Fibroblast of skin of abdomen (primary cell): ENCODE measurements at places on chromosomes 4 and X.

- DNase-seq = peak; percentile 89
Observed at GRCh38 chr4:57119054-57119651, 9.0 kb upstream of the IGFBP7 start.

DNA sequence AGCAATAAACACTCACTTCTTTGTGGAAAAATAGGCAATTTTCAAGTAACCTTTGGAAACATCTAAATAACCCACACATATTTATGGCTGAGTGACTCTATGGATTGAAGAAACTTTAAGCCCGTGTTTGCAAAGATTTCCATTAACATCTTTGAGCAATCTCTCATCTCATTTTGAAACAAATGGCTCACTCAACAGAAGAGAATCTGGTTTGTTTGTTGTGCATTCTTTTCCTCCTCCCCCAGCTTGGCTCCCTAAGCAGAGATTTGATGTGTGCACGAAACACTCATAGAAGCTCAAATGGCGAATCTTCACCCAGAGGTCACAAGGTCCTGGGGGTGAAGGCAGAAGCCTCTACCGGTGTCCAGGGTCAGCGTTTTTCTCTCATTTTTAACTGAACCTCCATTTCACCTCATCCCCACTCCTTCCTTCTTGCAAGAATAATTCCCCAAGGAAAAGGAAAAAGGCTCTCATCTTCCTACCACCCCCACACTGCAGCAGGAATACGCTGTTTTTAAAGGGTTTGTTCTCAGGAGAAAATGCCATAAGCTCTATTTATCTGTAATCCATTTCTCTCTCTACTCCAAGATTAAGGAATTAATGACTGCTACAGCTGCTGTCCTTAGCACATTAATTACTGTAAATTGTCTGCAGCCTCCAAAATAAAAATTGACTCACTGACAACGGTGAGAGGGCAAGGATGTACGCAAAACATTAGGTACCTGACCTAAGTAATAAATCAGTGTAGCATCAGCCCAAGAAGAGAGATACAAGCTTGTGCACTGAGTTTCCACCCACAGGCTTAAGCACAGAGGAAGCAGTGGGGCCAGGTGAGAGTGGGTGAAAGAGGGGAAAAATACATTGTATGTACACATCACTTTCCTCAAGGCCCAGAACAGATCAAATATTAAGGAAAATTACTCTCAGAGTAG, 307.6 kb upstream of the NOCT start:
- DNase-seq = no peak

- no peak for DNase-seq
Observed at GRCh38 chrX:118855681-118856310, 32.2 kb downstream of the ZCCHC12 start.

- no peak for DNase-seq
Observed at GRCh38 chr4:77605210-77605902, at the start of gene CXCL13. TSS of gene CXCL13 (plus strand) at chr4:77605820. CDS start at chr4:77605866, 46 bp downstream.

- DNase-seq = peak; percentile 51
Observed at GRCh38 chrX:44876086-44876485, 3.1 kb downstream of the KDM6A start.

DNA sequence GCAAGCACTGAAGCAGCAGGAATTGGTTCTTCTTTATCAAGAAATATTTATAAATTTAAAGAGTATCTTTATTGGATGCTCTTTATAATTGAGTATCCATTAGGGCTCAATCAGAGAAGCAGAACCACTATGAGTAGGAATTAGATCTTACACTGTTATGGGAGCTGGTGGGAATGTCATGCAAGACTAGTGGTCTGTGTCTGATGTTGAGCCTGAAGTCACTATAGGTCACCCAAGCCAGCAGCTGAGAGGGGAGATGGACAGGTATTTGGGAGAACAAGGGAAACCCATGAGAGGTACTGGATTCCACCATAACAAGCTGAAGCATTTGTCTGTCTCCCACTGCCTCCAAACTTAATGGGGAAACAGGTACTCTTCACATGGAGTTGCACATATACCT, 283.7 kb upstream of the BOD1L1 start:
- no peak for DNase-seq

- no peak for DNase-seq
Observed at GRCh38 chrX:107626916-107627315, 1.4 kb upstream of the PRPS1 start.

- peak; percentile 64 for DNase-seq
Observed at GRCh38 chr4:120071192-120071795, 4.6 kb upstream of the MAD2L1 start.

GRCh38 chr4:127555106-127555505, 77.7 kb upstream of the INTU start:
- DNase-seq = no peak

GRCh38 chr4:64407000-64407399, 2.2 kb downstream of the TECRL start:
- DNase-seq = no peak

DNA sequence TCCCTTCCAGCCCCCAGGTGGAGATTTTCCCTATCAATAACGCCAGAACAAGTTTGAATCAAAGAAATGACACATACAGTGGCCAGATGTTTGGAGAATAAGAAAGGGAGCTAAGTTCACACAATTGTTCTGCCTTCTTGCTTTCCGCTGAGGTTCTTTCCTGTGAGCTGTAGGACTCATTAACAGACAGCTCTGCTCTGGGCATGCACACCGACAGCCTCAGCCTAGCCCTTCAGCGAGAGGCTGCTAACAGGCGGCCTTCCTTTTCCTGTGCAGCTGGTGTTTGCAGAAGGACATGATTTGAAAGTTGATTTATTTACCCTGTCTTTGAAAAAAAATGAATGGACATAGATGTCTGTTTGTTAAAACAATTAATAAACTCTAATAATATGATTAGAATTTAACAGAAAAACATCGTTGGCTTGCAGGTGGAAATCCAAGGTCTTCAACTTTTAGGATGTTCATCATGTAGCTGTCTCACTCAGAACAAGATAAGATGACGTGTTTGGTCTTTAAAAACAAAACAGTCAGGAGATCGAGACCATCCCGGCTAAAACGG, 183.3 kb downstream of the KDR start:
- DNase-seq = peak; percentile 17

DNA sequence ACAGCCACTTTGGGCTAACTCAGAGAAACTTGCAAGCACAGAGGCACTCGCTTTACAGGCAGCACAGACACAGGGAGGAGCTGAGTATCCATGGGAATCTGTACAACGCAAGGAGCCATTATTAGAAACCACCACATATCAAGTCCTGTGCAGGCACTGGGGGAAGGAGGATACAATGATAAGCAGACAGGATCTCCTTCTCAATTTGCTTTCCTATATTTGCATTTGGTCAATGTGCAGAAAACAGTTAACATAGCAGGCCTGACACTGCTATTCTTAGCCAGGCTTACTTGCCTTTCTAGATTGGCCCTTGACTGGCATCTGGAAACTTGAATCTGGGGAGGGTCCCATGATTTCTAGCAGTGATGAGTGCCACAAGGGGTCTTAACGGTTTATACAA, 65.8 kb downstream of the TEC start:
- DNase-seq = no peak

- no peak for DNase-seq
Observed at GRCh38 chr4:178070163-178070562, 627.9 kb upstream of the AGA start.

DNA sequence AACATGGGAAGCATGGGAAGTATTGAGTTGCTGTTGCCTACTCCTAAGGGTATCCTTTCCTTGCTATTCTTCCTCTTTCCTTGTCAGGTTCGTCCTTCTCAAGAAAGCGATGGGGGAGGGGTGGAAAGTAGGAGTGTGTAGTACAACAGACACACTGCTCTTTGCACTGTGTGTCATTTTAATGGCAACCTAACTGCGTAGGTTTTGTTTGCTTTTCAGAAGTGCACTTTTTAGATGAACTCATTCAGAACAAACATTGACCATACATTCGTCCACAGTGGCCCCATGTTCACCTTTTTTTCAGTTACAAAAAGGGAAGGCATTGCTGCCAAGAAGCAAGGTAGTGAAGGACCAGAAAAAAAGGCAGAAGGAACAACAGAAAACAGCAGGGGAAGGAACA, 10.2 kb upstream of the YIPF6 start:
- DNase-seq = no peak

- DNase-seq = peak; percentile 37
Observed at GRCh38 chr4:56320293-56320692, 67.0 kb downstream of the AASDH start.

GRCh38 chrX:150017868-150018267, 79.6 kb upstream of the EOLA2 start:
- no peak for DNase-seq

- no peak for DNase-seq
Observed at GRCh38 chr4:179017581-179017980, 1575.3 kb upstream of the AGA start.

DNA sequence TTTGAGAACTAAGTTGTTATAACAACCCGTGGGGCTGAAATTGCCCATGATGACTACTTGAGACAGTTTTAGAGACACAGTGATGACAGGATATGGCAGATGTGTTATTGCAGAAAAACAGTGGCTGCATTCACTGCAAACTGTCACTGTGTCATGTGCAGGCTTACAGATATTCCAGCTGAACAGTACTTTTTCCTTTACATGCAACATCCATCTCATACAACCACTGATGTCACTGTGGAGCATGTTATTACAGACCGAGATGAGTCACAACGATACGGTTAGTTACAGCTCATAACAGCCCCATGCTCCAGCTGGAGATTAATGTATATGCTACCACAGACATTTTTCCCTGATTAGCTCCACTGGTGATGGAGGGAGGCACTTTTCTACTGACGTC, 207.4 kb downstream of the TMA16 start:
- peak; percentile 79 for DNase-seq

DNA sequence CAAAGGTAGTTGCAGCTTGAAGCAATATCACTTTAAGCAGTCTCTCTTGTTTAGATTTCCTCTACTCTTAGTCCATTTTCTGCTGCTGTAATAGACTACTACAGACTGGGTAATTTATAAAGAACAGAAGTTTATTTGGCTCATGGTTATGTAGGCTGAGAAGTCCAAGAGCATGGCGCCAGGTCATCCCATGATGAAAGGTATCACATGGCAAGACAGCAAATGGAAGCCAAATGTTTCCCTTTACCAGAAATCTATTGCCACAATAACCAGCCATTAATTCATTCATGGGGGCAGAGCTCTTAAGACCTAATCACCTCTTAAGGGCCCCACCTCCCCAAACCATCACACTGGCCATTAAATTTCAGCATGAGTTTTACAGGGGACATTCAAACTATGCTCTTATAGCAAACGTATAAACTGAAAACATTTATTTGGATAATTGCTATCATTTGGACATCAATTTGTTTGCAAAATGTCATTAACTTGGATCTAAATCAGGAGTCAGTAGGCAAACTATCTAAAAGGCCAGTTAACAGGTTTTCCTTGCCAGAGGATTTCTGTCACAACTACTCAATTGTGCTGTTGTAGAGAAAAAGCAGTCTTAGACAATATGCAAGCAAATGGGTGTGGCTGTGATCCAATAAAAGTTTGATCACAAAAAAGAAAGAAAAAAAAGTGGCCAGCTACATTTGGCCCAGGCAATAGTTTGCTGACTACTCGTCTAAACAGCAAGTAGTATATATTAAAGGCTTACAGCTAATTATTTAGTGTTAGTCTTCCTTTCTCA, 75.7 kb upstream of the GUCY1A1 start:
- no peak for DNase-seq

DNA sequence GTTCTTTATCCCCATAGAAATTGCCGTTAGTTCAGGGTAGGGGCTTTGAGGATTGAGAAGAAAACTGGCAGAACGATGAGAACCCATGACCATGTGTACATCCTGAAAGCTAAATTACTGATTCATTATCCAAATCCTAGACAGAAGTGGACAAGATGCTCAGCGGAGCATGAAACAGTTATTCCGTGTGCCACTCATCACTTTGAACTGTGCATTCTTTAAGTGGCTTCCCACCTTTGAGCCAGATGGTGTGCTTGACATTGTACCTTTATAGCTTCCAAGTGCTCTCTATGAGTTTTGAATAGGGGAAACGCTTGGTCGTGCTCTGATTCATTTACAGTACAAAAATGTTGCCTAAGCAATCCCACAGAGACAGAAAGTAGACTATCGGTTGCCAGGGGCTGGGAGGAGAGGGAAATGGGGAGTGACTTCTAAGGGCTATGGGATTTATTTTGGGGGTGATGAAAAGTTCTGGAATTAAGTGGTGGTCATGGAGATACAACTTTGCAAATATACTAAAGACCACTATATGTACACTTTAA, 100.0 kb downstream of the DOCK11 start:
- no peak for DNase-seq

DNA sequence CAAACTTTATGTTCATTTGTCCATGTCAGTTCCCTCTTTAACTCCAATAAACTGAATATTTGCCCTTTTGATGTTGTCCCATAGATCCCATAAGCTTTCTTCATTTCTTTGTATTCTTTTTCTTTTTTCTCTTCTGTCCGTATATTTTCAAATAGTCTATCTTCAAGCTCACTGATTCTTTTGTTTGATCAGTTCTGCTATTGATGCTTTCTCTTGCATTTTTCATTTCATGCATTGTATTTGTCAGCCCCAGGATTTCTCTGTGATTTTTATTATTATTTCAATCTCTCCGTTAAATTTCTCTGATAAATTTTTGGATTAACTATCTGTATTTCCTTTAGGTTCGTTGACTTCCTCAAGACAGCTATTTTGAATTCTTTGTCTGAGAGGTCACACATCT, 272.9 kb upstream of the GALNT7 start:
- no peak for DNase-seq

GRCh38 chr4:104424475-104424941, 70.2 kb downstream of the CXXC4 start:
- DNase-seq = no peak

DNA sequence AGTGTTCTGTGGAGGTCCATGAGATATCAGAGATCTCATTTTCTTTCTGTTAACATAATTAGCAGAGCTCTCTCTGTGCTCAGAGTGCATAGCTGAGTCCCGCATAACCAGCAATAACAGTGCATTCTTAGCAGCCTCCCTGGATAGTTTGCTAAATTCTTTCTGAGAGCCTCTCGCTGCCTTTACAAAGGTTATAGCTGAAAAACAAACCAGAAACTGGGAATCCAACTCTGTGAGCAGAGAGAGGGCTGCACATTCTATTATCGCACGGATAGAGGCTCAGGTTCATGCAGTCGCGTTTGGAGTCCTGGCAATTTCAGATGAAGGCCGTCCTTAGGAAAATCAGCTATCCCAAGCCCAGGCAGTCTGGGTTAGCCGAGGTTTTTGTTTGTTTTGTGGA, 1.2 kb downstream of the ENPP6 start:
- no peak for DNase-seq

DNA sequence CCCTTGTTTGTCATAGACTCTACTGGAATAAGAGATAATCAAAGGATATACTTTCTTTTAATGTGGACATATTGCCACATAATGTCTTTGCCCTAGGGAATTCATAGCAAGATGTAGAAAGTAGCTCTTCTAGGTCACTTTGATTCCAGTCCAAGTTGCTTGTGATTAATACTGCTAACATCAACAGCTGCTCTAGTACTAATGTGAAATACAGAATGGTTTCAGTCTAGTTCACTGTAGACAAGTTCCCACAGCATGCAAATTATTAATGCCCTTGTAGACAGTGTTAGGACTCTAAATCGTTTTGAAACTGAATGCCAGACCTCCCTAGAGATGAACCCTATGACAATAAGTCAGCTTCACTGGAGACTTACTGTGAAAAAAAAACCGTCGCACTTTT, 494.6 kb upstream of the ATOH1 start:
- DNase-seq = no peak

GRCh38 chr4:180799798-180800197, 1443.4 kb upstream of the TENM3 start:
- DNase-seq = no peak
